ENCODE measurements at places on chromosomes 5 and 9.

DNA sequence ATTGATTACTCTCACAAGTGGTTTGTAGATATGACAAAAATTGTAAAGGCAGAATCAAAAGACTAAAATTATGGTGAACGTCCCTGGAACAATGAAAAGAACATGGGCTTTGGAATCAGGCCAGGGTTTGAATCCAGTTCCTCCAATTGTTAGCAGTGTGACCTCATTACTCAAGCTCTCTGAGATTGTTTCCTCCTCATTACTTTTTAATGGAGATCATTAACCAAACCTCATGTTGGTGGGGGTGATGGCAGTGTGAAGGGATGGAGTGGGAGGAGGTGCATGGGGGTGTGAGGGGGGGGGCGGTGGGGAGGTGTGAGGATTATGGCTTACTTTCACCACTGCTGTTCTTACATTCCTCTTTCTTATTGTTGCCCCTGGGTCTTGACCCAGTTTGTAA is 44.1 kb upstream of the FOXE1 start:
- no peak for DNase-seq

GRCh38 chr5:72441094-72441723 is 66.0 kb downstream of the ZNF366 start:
- DNase-seq: no peak

- no peak for DNase-seq
These were observed 170.2 kb upstream of the HMHB1 start for GRCh38 chr5:143641549-143642355.

GRCh38 chr5:88238732-88239131 is 29.9 kb downstream of the TMEM161B start:
- no peak for DNase-seq

- no peak for DNase-seq
These were observed 111.1 kb upstream of the CKMT2 start for GRCh38 chr5:81121836-81122630.

GRCh38 chr9:72627956-72628540 is 106.6 kb downstream of the TMC1 start:
- no peak for DNase-seq

DNA sequence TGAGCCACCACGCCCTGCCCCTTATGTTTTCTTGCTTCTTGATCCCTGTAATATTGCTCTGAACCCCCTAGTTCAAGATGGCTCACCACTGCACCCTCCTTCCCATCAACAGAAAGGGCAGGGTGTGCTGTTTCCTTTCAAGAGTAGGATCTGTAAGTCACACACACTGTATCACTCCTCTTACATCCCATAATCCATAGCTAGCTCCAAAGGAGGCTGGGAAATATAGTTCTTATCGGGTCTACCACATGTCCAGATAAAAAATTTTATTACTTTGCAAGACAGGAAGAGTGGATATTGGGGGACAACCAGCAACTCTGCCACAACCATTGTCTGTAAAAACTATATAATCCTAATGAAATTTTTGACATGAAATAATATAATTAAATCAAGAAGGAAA is 79.6 kb downstream of the C9orf50 start:
- DNase-seq: no peak

DNA sequence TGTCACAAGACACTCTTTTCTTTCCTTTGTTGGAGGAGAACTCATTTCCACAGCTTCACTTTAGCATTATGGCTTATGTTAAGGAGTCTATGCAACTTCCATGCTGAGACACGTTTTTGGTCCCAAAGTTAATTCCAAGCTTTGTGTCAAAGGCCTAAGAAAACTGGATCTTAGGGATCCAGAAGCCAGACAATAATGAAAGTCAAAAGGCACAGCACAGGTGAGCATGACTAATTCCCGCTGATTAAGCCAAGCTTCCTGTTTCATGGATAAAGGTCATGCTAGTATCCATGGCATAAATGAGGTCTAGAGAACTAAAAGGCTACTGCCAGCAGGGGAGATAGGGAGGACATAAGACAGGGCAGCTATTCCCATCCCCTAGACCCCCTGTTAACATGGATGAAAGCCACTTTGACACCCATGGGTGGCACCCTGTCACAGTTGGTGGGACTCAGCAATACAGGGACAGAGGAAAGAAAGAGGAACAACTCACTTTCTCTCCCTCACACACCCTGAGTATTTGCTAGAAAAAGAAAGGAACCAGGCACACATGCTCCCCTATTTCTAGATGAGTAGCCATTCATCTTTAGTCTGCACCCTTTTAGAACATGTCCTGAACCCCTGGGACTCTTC is 438.1 kb upstream of the CDH9 start:
- no peak for DNase-seq

- DNase-seq: no peak
These were observed 36.1 kb upstream of the UBE2D2 start for GRCh38 chr5:139524940-139525585.

- no peak for DNase-seq
These were observed 18.9 kb upstream of the JAKMIP2 start for GRCh38 chr5:147801461-147801860.

GRCh38 chr5:172303162-172303561 is 19.6 kb upstream of the UBTD2 start:
- no peak for DNase-seq

GRCh38 chr9:29640507-29640906 is 2067.2 kb upstream of the C9orf72 start:
- no peak for DNase-seq

GRCh38 chr9:27198190-27198589 is 89.2 kb downstream of the TEK start:
- no peak for DNase-seq

- DNase-seq: peak; percentile 59
These were observed 15.5 kb downstream of the TRIM7 start for GRCh38 chr5:181189363-181189961.

- DNase-seq: no peak
These were observed 504.4 kb downstream of the TLE4 start for GRCh38 chr9:80076162-80076561.

All from CD4-positive, alpha-beta T cell treated with Interleukin-6 at 100 ng/mL for 8 hours (primary cell).